ENCODE measurements at places on chromosomes 2 and 18. TPM values are rescaled to one million over a fixed set of nuclear protein-coding genes. Genes with fewer than 3 reads are reported as not detected.

- no peak for DNase-seq
Observed at GRCh38 chr2:174078275-174078674, 113.1 kb upstream of the SP3 start.

Gene POTEF
- not detected for total RNA-seq

Gene APOB
- total RNA-seq: not detected

Gene CCDC68
- 2.7 TPM for total RNA-seq

DNA sequence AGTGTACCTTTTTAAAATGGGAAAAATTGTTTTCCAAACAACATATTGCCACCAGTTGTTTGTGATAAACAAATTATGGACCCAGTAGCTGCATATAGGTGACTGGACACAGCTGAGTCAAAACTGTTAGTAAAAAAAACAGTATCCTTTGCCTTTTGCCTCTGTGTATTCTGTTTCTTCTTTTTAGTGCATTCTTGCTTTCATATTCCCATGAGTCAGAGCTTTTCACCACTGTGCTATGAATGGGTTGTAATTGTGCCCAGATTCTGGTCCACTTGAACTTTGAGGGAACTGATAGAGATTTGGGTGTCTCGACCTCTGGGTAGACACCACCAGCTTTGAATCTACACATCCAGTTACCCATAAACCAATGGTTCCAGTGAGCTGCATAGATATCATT lies 1441.9 kb upstream of the ZEB2 start:
- DNase-seq: no peak

Gene SP140L
- total RNA-seq: 8.4 TPM

Gene CHRNG
- total RNA-seq: not detected

- DNase-seq: no peak
Observed at GRCh38 chr2:191901031-191901430, 54.1 kb upstream of the CAVIN2 start.

All from epithelial cell of proximal tubule (primary cell).